GM19239 (cell line): ENCODE measurements at places on chromosomes 6 and 20.

GRCh38 chr20:58017231-58017969, 211.1 kb downstream of the ANKRD60 start:
- no peak for DNase-seq

GRCh38 chr20:20993372-20993771, 112.8 kb downstream of the LINC00237 start:
- DNase-seq: no peak

- DNase-seq: no peak
Measured at GRCh38 chr6:151576633-151577032, 82.8 kb downstream of the CCDC170 start.

GRCh38 chr6:117200067-117200466, 65.3 kb upstream of the VGLL2 start:
- no peak for DNase-seq

GRCh38 chr20:15699431-15700146, 873.7 kb downstream of the KIF16B start:
- DNase-seq: no peak

DNA sequence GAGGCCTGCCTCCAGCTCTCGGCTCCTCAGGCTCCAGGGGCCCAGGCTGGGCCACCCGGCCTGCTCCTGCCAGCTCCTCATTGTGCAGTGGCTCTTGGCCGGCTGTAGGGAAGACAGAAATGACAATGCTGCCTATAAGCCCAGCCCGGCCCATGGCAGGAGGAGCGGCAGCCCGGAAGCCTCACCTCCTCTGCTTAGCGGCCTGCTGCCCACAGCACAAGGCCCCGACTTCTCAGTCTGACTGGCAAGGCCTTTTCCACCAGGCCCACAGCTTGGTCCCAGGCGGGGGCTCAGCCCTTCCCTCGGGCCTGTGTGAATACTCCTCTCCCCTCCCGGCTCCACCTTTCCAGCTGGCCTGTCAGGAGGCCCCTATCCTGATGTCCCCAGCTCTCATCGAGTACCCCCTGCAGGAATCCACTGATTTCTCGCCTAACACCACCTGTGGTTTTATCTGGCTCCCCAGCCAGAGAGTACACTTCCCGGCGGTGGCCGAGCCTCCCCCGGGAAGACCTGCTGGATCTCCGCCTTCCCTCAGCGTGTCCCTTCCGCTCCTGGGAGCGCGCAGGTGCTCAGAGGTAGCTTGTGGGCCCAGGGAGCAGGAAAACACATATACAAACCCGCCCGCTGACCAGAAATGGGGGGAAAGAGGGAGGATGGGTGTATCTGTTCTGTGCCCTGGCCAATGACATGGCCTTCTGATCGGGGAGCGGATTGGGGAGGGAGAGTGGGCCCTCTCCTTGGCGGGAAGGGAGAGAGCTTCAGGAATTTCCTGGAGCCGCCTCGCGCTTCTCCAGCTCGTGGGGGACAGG, 963 bp downstream of the DDRGK1 start:
- no peak for DNase-seq
